ENCODE measurements at places on chromosomes 4 and X.

DNA sequence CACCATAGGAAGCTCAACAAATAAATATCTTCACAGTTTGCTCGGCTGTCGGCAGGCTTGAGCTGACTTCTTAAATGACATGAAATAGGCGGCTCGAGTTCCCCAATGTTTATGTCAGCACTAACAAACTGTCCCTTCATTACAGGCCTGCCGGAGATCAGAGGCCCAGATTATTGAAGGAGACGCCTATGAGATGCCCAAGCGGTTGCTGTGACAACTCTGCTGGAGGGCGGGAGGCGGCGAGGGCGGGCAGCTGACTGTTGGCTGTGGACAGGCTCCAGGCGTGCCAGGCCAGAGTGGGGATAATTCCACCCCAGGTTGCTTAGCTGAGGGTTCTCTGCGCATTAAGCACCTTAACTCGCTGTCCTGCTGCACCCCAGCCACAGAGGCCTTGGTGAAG, 39.2 kb upstream of the MSX1 start:
- peak; percentile 75 for DNase-seq

DNA sequence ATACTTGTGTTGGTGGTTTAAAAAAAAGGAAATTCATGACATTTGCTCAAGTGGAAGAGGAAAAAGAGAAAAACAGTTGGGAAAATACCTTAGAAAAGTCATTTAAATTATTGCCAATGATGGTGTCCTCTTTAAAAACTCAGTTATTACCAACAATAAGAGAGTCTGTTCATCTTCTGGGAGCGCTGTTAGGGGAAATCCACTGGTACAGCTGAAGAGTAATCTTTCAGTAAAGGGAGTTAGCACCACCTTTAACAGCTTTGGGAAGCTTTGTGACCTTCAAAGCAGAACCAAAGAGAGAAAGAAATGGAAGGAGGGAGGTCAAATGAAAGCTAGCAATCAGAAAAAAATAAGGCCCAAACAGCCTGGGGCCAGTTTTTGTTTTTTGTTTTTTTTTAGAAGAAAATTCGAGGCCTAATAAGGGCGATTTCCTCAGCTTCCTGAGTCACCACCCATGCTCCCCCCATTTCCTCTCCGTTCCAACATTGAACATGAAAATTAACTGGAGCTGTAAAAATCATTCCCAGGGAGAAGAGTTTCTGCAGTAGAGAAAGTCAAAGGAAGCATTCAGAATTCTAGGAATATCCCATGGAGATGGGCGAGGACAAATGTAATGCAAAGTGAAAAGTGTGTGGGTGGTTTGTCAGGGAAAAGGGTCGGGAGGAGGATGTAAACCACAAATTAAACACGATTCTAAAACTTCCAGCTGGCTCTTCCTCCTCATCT, 115.1 kb downstream of the SH3KBP1 start:
- DNase-seq, result no peak

DNA sequence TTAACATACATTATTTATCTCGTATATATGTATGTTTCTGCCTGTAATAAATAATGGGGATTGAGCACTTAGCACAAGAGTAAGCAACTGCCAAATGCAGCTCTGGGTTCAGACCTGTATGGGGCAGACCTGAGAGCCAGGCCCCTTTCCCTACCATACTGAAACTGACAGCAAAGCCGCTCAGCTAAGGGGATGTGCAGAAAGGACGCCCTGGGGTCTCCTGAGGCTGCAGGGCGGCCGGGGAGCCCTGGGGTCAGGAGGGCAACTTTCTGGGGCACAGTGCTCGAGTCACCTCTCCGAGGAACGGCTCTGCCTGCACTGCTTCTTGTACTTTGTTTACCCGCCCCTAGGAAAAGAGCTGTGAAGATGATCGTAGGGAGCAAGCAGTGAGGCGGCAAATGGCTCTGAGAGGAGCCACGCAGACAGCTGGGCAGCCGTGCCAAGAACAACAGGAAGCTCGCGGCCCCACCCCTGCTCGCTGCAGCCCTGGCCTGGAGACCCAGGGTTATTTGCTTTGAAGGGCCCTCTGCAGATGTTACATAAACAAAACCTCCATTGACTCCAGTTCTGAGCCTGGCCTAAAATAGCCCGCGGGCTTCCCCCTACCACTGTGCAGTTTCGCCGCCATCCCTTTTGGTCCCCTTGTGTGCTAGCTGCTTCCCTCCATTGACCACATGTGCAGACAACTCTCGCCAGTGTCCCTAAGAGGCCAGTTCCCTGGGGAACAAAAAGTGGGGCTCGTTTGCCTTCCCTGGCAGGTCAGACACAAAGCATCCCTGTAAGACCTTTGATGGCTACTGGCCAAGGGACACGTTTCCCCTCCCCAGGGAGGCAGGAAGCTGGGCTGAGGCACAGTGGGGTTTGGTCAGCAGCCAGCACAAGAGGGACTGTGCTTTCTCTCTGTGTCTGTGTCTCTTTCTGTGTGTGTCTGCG, 111.3 kb upstream of the LNX1 start:
- DNase-seq, result peak; percentile 76

GRCh38 chrX:132676561-132677186, 187.8 kb upstream of the MBNL3 start:
- DNase-seq, result no peak

GRCh38 chrX:153310901-153311300, 10.7 kb downstream of the PNMA6F start:
- DNase-seq, result no peak

DNA sequence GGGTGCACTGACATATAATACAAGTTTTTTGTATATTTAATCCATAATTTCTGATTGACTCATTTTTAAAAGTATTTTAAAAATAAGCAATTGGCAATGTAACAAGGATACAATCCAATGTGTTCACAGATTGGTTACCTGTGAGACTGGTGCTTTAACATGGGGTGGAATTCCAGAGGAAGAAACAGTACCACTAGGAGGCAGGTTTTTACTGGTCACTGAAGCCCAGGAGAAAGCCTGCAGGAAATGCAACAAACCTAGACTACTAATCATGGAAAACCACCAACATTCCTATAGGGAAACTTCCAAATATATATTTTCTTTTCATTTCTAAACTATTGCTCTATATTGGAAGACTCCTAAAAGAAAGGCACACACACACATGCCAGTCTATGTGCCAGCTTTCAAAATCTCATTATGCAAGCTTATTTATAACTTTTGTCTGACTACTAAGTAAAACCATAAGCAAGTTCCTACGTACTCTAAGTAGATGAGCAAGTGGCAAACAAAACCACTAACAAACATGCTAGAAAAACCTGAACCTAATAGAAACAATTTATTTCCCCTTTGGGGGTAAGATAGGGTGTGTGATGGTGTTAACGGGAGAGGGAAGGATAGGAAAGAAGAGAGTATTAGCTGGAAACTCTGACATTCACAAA, 19.2 kb downstream of the G3BP2 start:
- no peak for DNase-seq

DNA sequence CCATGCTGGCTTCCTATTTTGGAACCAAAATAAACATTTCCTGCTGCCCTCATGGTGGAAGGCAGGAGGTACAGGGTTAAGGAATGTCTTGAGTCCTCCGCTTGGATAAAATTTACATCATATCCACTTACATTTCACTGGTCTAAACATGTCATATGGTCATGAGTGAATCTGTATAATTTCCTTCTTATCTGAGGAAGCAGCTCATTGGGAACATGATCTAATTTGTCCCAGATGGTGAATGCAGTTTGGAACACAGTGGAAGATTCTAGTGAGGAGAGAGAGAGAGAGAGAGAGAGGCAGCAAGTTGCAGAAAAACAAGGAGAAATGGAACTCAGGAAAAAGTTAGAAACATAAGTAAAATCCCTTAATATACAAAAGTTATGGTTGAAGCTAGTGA, 46.8 kb downstream of the MXRA5 start:
- DNase-seq, result no peak

DNA sequence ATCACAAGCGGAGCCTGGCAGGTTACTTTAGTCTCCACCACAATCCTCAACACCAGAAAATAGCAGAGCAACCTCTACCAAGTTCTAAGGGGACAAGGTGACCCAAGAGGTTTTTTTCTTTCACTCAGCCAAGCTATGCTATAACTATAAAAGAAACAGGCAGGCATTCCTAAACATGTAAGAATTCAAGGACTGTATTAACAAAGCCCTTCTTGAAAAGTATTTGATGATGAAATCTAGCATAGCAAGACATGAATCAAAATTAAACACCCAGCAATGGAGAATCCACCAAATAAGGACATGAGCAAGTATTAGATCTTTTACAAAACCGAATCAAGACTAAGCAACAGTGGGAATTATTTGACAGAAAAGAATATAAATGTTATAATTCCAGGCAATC, 25.7 kb upstream of the C1QTNF7 start:
- DNase-seq, result no peak

DNA sequence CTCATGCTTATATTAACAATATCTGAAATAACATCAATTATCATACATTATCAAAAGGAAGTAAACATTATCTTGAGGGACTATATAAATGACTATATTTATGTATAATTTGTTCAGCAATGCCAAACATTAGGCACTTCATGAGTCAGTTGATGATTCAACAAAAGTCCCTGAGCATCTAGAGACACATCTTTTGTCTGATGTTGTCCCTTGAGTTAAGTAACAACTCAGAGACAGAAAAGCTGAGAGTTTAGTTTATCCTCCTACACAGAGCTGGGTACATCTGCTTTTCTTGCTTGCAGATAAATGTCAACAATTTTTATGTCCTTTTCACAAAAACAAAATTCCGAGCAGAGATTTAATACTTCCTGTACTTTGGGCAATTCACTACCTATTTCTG, 311.1 kb downstream of the INPP4B start:
- DNase-seq, result no peak

DNA sequence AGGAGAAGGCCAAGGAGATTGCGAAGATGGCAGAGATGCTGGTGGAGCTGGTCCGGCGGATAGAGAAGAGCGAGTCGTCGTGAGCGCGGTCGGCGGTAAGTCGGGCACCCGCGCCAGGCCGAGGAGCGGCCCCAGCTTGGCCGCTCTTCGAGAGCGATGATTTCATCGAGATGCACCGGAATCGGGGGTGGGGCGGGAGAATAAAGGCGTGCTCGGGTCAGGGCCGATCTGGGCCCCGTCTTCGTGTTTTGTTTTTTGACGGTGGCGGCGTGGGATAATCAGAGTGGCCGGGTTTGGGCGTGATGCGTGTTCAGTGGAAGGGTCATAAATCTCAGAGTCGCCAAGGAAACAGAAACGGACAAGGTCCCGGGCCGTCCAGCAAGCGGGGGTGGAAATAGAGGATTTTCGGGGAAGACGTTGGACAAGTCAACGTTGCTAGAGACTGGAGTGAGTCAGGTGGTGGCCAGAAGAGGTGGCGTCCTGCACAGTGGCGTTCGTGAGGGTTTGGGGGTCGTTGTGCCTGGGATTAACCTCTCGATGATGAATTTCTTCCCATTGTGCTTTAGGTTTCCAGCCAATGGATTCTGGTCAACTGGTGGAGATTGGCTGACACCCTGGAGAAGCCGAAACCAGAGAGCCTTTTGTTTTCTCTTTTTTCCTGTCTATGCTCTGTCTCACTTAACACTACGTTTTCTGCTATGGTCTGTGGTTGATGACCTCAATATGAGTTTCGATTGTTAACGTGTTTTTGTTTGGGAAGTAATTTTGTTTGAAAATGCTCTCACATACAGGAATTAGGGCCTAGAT, 882 bp downstream of the MRFAP1 start:
- DNase-seq, result no peak

DNA sequence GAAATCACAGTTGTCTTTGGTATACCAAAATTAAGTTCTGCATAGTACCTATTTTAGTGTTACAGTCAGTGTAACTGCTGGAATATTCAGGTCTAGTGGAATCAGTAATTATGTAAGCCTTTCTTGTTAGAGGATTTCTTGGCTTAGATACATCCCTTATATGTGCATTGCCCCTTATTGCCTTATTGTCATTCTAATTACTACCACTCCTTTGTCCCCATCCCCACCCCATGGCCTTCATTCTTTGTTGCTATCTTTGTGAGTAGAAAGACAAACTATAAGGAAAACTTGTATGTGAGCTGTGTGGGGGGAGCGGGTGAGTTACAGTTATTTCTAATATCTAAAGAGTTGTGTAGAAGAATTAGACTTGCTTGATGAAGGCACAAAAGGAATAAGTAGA, 36.9 kb upstream of the RPA4 start:
- DNase-seq, result no peak

- no peak for DNase-seq
Measured at GRCh38 chr4:41874398-41874797, 60.8 kb upstream of the TMEM33 start.
